ENCODE measurements at places on chromosomes 6 and 20. TPM values are rescaled to one million over a fixed set of nuclear protein-coding genes. Genes with fewer than 3 reads are reported as not detected.

DNA sequence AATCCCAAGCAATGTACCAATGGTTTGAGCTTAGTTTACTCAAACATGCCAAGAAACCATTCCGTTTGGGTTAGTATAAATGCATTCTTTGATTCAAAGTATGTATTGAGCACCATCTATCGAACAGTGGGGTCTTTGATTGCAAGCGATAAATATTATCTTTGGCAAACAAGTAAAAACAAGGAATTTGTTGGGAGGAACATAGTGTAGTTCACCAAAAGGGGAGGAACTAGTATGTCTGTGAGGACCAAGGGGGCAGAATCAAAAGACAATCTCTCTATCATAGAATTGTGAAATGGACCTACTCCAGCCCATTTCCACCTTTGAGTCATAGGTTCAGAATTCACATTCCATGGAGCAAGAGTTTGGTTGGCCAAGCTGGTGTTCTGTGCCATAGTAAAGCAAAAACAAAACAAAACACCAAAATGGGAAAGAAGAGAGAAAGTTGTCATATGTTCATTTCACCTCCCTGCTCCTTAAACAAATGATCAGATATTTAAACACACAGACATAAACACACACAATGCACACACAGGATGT lies 266.0 kb downstream of the TSHZ2 start:
- no peaks in the 10 kb centered on the region for H3K27me3 ChIP-seq
- H3K4me1 ChIP-seq = no peaks in the 10 kb centered on the region
- H3K36me3 ChIP-seq = no peaks in the 10 kb centered on the region
- H3K4me3 ChIP-seq = no peak overlapping the region
- DNase-seq = no peak
- no peak overlapping the region for H3K27ac ChIP-seq

GRCh38 chr6:129273161-129273560 lies 390.2 kb downstream of the LAMA2 start:
- no peak for DNase-seq
- H3K27me3 ChIP-seq = no peaks in the 10 kb centered on the region
- no peak overlapping the region for H3K4me3 ChIP-seq

Gene GGTLC1
- not detected for total RNA-seq

DNA sequence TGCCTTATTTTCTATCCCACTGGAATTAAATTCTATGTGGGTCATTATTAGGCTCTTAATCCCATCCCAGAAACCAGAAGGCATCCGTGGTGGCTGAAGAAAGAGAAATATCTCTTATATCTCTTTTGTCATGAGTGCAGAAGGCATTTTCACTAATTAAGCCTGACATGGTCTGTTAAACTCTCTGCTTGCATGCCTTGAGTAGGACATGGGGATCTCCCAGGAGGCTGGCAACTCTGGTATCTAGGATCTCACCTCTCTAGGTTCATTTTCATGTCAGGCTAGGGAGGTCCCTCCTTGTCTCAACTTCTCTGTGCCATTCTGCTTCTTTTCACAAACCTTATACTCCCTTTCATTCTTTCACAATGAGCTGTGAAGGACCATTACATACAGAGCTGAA lies 25.3 kb upstream of the GPR63 start:
- no peaks in the 10 kb centered on the region for H3K4me1 ChIP-seq
- H3K36me3 ChIP-seq = no peaks in the 10 kb centered on the region
- DNase-seq = peak; percentile 7

DNA sequence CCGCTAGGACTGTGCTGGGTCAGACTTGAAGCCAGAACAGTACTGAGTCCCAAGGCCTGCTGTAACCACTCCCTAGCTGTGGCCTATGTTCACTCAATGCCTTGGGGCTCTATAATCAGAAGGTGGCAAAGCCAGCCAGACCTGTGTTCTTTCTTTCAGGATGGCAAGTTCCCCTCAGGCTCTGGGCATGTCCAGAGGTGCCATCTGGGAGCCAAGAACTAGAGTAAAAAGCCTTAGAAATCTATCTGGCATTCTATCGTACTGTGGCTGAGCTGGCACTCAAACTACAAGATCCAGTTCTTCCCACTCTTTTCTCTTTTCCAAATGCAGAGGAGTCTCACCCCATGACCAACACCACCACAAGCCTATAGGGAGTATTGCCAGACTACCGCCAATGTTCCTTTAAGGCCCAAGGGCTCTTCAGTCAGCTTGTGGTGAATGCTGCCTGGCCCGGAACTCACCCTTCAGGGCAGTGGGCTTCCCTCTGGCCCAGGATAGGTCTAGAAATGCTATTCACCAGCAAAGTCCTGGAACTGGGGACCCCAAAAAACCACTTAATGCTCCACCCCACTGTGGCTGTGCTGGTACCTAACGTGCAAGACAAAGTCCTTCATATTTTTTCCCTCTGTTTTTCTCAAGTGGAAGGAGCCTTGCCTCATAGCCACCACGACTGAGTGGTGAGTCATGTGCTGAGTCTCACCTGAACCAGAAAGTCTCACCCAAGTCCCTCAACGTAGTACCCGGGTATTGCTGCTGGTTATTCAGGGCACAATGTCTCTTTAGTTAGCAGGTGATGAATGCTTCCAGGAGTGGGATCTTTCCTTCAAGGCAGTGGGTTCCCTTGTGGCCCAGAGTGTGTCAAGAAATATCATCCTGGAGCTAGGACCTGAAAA lies 8.6 kb upstream of the SIRPB2 start:
- H3K4me1 ChIP-seq = no peaks in the 10 kb centered on the region
- DNase-seq = no peak

DNA sequence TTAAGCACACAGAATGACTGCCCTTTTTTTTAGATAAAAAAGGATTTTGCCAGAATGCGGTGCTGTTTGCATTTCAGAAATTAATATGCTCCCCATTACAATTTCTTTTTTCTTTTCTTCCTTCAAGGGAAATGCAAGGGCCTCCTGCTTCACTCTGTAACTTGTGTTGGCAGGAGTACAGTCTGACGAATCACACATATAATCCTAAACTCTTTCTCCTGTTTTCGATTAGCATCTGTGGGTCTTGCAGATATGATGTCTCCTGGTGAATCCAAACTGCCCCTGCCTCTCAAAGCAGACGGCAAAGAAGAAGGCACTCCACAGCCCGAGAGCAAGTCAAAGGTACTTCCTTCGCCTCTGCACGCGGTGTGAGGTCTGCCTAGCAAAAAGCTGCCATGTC lies 149.5 kb downstream of the TMEM242 start:
- H3K27ac ChIP-seq = no peak overlapping the region
- H3K4me3 ChIP-seq = no peak overlapping the region
- H3K4me1 ChIP-seq = no peaks in the 10 kb centered on the region
- H3K36me3 ChIP-seq = peaks cover 4% of the 10 kb centered on the region
- DNase-seq = no peak

- peaks cover 4% of the 10 kb centered on the region for H3K4me1 ChIP-seq
- peak overlapping the region; percentile 58 for H3K4me3 ChIP-seq
- H3K36me3 ChIP-seq = no peaks in the 10 kb centered on the region
- peak; percentile 13 for DNase-seq
- peaks cover 16% of the 10 kb centered on the region for H3K27me3 ChIP-seq
Measured at GRCh38 chr6:29976588-29977424, 34.5 kb downstream of the HLA-A start.

Measured in GM12878 (cell line).